ENCODE measurements at places on chromosomes 3 and 15. TPM values are rescaled to one million over a fixed set of nuclear protein-coding genes. Genes with fewer than 3 reads are reported as not detected.

IL17RB gene
- total RNA-seq = 0.88 TPM

ZBTB47 gene
- total RNA-seq = 8.6 TPM

ANKRD34C gene
- 0.03 TPM for total RNA-seq

STARD9 gene
- total RNA-seq = 27.6 TPM

OXTR gene
- total RNA-seq = 3.5 TPM

DNA sequence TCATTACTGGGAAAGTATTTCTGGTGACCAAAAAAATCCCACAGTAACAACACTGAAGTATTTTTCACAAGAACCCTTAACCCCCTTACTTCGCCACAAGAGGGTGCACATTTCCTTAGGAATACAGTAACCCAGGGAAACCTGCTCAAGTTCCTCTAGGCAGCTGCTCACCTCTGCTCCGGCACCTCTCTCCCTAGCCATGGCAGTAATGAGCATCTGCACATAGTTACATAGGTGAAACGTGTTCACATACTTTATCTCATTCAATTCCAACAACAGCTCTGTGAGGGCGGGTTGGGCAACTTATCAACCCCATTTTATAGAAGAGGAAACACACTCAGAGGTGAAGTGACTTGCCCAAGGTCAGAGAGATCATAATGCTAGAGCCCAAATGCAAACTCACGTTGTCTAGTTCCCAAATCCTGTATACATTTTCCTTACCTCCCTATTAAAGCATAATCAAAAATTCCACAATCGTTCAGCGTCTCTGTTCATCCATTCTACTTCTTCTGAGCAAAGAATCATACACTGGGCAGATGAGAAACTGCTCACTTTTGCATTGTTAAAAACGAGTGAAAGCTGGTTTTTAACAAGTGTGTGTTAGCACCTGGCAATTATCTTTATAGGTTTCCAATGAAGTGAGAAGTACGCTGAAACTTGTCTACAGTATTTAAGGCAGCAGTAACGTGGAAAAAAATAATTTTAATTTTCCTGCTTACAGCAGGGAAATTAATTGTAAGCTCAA lies 90.7 kb downstream of the IGF2BP2 start:
- H3K4me3 ChIP-seq = no peak overlapping the region
- no peak overlapping the region for H3K27ac ChIP-seq
- H3K27me3 ChIP-seq = no peaks in the 10 kb centered on the region
- H3K36me3 ChIP-seq = no peaks in the 10 kb centered on the region
- peak; percentile 74 for DNase-seq

DNA sequence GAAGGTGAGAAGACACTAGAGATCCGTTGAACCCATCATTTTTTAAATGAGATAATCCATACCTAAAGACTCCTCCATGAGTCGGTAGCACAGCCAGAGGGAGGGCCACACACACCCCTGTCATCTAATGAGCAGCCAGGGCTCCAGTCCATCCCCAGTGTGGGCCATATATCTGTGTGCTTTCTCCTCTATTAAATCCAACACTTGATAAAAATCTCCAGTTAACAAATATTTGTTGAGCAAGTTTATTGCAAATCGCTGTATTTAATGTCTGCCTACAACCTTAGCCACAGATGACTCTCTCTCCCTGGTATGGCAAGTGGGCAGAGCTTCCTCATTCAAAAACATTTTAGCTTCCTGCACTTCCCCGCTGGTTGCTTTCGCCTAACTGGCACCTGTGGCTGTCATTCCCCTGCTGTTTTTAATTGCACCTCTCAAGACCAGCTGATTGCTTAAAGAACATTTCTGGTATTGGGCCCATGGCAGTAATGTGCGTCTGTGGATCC lies 82.8 kb downstream of the SMAD3 start:
- no peak overlapping the region for H3K4me3 ChIP-seq
- H3K4me1 ChIP-seq = peaks cover 24% of the 10 kb centered on the region
- no peaks in the 10 kb centered on the region for H3K27me3 ChIP-seq
- H3K27ac ChIP-seq = peak overlapping the region; percentile 28
- H3K36me3 ChIP-seq = no peaks in the 10 kb centered on the region

- no peaks in the 10 kb centered on the region for H3K36me3 ChIP-seq
- no peaks in the 10 kb centered on the region for H3K27me3 ChIP-seq
- no peak overlapping the region for H3K27ac ChIP-seq
- no peak for DNase-seq
- H3K4me1 ChIP-seq = no peaks in the 10 kb centered on the region
Measured at GRCh38 chr15:79973456-79974195, 2.6 kb upstream of the BCL2A1 start.

DNA sequence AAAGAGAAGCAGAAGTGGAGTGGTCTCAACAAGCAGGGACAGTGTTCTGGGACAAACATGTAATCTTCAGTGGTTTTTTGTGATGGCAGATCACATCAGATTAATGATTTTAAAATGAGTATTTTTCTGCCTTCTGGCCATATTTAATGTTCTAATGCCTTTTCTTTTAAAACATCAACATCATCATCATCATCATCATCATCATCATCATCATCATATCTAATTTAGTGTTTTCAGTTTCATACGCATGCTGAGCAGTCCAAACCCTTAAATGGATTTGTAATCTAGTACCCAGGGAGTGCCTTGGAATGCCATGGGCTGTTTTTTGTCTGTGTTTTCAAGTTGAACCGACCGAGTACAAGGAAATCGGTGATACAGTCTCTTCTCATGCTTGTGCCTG lies 68.9 kb downstream of the CACNA2D3 start:
- no peak overlapping the region for H3K27ac ChIP-seq
- H3K4me3 ChIP-seq = no peak overlapping the region
- no peaks in the 10 kb centered on the region for H3K27me3 ChIP-seq
- no peaks in the 10 kb centered on the region for H3K36me3 ChIP-seq

DNA sequence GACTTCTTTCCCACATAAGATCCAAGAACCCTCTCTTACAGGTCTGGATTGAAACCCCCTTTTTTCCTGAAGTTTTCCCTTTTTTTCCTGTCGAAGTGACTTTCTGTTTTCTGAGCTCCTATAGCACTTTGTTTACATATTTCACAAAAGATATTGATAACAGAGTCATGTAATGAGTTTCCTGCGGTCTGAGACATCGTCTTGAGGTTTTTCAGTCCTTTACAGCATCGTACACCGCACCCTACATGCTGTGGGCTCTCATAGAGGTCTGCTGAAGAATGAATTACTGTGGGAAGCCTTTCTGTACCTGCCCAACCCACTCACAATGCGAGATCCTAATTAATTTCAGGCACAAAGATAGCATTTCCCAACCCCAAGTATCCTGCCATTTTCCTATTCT lies 53.1 kb downstream of the MCF2L2 start:
- DNase-seq = no peak
- H3K4me1 ChIP-seq = peaks cover 2% of the 10 kb centered on the region
- H3K36me3 ChIP-seq = no peaks in the 10 kb centered on the region
- H3K27me3 ChIP-seq = no peaks in the 10 kb centered on the region

- H3K4me1 ChIP-seq = peaks cover 13% of the 10 kb centered on the region
- DNase-seq = no peak
- H3K27me3 ChIP-seq = no peaks in the 10 kb centered on the region
- no peaks in the 10 kb centered on the region for H3K36me3 ChIP-seq
Measured at GRCh38 chr15:62782896-62783295, 259.7 kb upstream of the TPM1 start.

GRCh38 chr3:80750637-80751036 lies 982.8 kb upstream of the ROBO1 start:
- no peak overlapping the region for H3K4me3 ChIP-seq
- H3K36me3 ChIP-seq = no peaks in the 10 kb centered on the region
- H3K27me3 ChIP-seq = no peaks in the 10 kb centered on the region
- H3K27ac ChIP-seq = no peak overlapping the region

DNA sequence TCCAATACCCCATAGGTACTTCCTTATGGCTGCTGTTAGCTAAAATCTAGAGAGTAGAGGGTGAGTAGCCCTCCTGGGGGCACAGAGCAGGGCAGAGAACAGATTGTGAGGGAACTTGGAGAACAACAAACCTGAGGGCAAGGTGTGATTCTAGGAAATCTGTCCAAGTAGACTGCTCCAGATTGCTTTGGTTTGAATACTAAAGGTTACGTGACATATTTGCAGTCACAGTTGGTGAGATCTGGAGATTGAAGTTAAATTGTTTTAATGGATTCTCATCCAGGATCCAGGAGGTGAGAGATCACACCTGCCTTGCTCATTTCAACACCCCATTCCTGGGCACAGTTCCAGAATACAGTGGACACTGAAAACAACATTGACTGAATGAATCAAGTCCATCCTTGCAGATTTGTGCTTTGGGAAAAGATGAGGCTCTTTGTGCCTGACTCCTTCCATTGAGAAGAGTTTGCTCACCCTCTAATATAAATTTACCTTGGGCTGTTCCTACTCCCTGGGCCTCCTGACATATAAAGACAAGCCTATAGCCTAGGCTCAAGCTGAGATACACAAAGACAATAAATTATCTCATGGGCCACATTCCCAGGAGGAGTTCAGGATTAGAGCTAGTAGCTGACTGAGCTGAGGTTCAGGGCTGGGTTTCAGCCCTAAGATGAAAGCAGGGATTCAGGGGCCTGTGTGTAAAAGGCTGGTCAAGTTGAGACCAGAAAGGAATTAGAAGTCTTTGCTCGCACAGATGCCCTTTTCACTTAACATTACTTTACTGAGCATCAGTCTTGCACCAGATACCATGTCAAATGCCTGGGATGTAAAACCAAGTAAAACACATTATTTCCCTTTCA lies 400.9 kb upstream of the MCTP2 start:
- no peaks in the 10 kb centered on the region for H3K27me3 ChIP-seq
- H3K4me3 ChIP-seq = no peak overlapping the region
- DNase-seq = no peak
- no peak overlapping the region for H3K27ac ChIP-seq
- H3K36me3 ChIP-seq = no peaks in the 10 kb centered on the region

DNA sequence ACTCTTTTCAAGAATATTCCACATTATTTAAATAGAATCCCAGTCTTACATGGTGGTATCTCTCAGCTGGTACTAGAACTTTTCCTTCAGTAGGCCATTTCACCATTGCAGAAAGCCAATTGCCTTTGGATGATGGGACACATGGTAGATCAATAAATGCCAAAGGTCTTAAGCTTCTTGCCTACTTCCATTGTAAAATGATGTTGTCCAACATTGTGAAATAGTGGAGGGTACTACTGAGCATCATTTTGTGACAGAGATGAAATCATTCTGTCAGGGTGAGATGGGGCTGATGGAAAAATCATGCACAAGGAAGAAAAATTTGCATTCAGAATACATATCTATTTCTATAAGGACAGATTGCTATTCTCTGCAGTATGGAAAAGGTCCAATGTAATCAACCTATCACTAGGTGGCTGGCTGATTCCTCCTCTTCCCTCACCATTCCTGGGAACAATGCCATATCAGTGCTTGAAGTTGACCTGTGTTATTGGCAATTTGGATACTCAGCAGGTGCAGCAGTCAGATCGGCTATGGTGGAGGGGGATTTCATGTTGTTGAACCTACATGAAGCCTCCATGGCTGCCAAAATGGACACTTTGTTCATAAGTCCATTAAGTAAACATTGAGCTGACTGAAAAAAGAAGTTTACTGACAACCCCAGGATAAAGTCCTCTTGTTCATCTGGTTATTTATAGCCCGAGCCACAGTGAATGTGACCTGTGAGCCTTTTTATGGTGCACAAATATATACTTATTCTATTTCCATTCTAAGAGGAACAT lies 596.9 kb upstream of the ARPP21 start:
- H3K27me3 ChIP-seq = no peaks in the 10 kb centered on the region
- DNase-seq = no peak
- H3K4me3 ChIP-seq = no peak overlapping the region
- no peaks in the 10 kb centered on the region for H3K4me1 ChIP-seq

DNA sequence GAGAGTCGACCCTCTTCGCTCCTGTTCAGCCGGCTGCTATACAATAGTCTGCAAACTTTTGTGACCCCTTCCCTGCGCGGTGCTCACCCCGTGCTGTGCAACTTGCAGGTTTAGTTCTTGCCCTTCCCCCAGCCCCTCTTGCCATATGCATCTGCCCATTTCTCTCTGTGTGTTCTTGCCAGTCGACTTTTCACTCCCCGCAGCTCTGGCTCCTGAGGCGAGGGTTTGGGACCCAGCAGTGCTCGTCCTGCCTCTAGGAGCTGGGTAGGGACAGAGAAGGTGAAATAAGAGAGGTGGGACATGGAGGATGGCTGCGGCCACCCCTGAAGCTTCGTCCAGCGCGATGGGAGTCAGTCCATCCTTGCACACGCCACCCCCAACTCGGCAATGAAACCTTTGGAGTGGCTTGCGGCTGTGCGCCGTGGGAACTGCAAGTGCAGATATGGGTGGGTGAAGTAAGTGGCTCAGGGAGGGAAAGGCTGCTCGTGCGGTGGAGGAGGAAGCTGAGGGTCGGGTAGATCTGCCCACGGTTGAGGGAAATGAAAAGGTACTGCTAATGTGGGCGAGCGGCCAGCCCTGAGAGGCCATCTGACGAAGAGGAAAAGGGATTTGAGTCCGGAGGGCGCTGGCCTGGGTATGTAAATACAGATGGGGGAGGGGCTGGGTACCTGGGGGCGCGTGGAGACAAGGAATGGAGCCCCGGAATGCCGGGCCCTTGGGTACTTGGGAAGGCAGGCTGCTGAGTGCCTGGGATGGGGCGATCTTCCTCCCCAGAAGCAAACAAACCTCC lies 1.0 kb downstream of the LRRC3B start:
- H3K27me3 ChIP-seq = peaks cover 39% of the 10 kb centered on the region
- H3K4me3 ChIP-seq = no peak overlapping the region
- no peaks in the 10 kb centered on the region for H3K36me3 ChIP-seq
- DNase-seq = no peak

GRCh38 chr15:65758242-65758641 lies 33.9 kb downstream of the DENND4A start:
- H3K27me3 ChIP-seq = no peaks in the 10 kb centered on the region
- no peak overlapping the region for H3K27ac ChIP-seq
- H3K36me3 ChIP-seq = no peaks in the 10 kb centered on the region
- H3K4me3 ChIP-seq = no peak overlapping the region

DNA sequence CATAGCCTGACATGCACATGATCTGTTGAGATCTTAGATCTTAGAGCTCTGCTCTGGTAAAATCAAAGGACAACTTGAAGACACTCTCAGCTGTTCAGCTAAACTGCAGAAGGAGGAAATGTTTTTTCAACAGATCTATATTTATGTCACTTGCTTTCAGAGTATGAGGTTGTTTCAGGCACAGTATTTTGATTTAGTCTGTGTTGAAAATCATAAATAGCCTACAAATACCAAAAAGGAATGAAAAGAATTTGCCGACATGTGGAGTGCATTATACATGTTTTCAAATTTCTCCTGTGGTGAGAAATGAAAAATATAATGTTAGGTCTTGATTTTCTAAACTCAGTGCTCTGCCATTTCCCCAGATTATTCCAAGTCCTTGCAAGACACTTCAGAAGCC lies 1118.4 kb downstream of the TBL1XR1 start:
- H3K27me3 ChIP-seq = no peaks in the 10 kb centered on the region
- H3K27ac ChIP-seq = no peak overlapping the region
- H3K4me1 ChIP-seq = no peaks in the 10 kb centered on the region

DNA sequence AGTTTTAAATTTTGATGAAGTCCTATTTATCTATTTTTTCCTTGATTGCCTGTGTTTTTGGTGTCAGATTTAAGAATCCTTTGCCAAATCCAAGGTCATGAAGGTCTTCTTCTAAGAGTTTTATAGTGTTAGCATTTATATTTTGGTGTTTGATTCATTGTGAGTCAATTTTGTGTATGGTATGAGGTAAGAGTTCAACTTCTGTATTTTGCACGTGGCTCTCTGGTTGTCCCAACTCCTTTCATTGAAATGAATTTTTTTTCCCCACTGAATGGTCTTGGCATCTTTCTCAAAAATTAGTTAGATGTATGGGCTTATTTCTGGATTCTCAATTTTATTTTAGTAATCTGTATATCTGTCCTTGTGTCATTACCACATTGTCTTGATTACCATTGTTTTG lies 57.1 kb upstream of the STRIT1 start:
- no peak overlapping the region for H3K4me3 ChIP-seq
- no peaks in the 10 kb centered on the region for H3K27me3 ChIP-seq
- H3K36me3 ChIP-seq = no peaks in the 10 kb centered on the region
- H3K27ac ChIP-seq = no peak overlapping the region
- DNase-seq = no peak
- H3K4me1 ChIP-seq = no peaks in the 10 kb centered on the region

Data from lung (tissue), 17 donors.